ENCODE measurements at places on chromosomes 5 and 9. TPM values are rescaled to one million over a fixed set of nuclear protein-coding genes. Genes with fewer than 3 reads are reported as not detected.

The PPP3R2 gene
- 0.34 TPM for total RNA-seq

The HTR1A gene
- total RNA-seq, result 0.13 TPM

The POLR3G gene
- 1.7 TPM for total RNA-seq

The ADRB2 gene
- total RNA-seq, result 0.42 TPM

The EQTN gene
- 1.4 TPM for total RNA-seq

The TAF11L5 gene
- total RNA-seq, result not detected

The RETREG1 gene
- total RNA-seq, result 7.8 TPM

The PCDHB7 gene
- total RNA-seq, result 1.6 TPM

The CDH6 gene
- total RNA-seq, result 0.47 TPM

The SPINK6 gene
- not detected for total RNA-seq

The DRD1 gene
- 0.40 TPM for total RNA-seq

The PCDHB11 gene
- total RNA-seq, result 6.4 TPM

The WNT8A gene
- total RNA-seq, result not detected

DNA sequence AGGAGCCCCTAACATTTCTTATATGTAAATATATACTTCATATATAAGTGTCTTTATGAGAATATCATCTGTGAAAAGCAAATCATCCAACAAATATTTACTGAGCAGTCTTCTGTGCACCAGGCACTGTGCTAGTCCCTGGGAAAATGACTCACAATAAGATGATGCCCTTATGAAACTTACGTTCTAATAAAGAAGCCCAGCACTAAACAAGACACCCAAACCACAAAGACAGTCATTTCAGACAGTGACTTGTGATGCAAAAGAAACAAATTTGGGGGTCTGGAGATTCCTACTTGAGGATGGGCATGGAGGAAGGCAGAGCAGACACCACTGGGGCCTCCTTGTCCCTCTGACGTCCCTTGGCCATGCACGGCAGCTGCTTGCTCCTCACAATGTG lies 30.6 kb upstream of the PPP1R2B start:
- DNase-seq, result no peak

DNA sequence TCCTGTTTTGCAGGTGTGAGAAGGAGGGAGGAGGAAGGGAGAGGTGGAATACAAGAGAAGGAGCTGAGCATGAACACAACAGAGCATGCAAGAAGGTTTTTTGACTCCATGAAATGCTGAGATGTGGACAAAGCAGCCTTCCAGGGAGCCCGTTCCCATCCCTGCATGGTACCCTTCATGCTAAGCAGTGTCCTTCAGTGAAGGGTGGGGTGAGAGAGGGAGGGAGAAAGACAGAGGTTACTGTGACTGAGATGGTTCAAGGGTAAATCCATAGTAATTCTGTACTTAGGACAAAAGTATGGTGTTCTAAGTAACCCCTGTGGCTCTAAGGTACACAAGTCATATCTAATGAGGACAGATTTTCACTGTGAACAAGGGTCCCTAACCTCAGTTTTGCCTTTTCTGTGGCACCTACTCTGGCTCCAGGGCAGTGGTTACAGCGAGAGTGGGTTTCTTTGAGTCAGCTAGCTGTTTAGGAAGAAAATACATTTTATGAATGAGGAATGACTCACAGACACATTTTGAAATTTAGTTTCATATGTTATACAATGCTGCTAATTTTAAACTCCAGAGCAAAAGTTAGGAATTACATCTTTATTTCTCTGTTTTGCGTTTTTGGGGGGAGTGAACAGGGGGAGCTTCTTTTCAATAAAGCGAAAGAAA lies 184.9 kb upstream of the SLC12A2 start:
- no peak for DNase-seq

- DNase-seq, result no peak
These were observed 416.9 kb downstream of the PSAT1 start for GRCh38 chr9:78713614-78714405.

- DNase-seq, result no peak
These were observed 9.7 kb upstream of the SLC36A2 start for GRCh38 chr5:151357097-151357496.

GRCh38 chr5:5617024-5617423 lies 194.5 kb downstream of the ICE1 start:
- DNase-seq, result no peak

- DNase-seq, result peak; percentile 33
These were observed 3.5 kb downstream of the PHF2 start for GRCh38 chr9:93579711-93580516.

DNA sequence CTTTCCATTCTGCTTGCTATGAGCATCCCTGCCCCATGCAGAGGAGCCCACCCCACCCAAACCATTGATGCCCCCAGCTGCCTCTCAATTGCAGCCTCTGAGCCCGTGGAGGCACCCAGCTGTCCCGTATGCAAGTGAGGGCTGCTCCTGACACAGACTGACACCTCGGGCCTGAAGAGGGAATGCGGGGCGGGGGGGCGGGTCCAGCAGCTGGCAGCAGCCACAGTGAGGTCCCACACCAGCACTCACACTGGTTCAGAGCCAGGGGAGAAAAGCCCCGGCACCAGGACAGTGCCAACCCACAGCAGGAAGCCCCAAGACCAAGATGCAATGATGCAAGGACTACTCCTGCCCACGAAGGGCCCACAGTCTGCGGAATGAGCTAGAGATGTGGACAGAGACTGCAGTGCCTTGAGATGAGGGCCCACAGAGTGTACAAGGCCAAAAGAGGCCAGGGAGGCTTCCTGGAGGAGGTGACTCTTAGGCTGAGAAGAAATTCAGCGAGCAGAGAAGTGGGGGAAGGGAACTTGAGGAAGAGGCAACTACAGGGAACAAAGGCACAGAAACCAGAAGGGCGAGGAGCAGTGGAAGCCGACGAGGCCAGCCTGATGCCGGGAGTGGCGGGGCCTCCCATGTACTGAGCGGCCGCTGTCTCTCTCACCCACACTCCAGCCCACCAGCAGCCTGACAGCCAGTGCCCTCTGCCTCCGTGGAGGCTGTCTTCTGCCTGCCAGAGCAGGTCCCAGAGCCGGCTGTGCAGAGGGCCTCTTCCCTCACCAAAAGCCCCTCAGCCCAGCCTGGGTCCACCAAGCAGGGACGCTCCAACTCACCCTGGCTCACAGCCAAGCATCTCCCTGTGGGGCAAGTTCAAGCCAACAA lies 9.2 kb downstream of the EEIG1 start:
- DNase-seq, result no peak

GRCh38 chr5:133848341-133848811 lies 120.0 kb downstream of the C5orf15 start:
- DNase-seq, result no peak

DNA sequence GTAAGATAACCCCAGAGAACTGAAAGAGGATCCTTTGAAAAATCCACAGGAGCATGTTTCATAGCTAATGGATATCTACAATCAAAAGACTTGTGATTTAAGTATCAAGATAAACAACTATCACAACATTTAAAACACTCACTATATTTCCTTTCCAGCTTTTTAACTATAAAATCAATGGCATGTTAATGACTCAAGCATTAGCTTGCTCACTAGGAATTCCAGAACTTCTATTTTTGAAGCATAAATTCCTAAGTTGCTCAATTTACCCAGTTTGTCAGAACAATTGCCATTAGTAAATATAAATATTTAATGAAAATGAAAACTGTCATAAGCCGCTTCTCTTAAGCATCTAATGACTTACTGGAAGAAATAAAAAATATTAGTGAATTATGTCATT lies 355.3 kb downstream of the PRELID2 start:
- DNase-seq, result no peak

DNA sequence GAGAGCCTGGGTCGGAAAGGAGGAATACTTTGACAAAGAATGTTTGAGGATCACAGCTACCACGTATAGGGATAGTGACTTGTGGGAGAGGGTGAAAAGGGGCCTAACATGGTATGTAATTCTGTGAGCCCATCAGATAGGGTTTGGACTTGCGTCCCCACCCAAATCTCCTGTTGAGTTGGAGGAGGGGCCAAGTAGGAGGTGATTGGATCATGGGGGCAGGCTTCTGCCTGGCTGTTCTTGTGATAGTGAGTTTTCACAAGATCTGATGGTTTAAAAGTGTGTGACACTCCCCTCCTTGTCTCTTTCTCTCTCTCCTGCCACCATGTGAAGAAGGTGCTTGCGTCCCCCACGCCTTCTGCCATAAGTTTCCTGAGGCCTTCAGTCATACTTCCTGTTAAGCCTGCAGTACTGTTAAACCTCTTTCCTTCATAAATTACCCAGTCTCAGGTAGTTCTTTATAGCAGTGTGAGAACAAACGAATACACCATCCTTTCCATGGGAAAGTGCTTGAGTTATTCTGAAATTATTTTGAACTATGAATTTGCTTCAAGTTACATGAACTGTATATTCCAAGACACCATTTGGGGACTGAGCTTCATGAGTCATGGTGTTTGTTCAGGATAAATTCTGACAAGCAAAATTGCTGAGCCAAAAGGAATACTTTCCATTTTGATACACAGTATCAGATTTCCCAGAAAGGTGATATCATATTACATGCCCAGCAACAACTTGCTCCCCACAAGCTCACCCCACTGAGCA lies 68.8 kb upstream of the SSBP2 start:
- DNase-seq, result no peak

- DNase-seq, result no peak
These were observed 173.7 kb downstream of the DAB2IP start for GRCh38 chr9:121825031-121825691.

GRCh38 chr9:98902516-98902915 lies 41.2 kb upstream of the COL15A1 start:
- DNase-seq, result no peak

- no peak for DNase-seq
These were observed 16.8 kb downstream of the MEGF9 start for GRCh38 chr9:120697448-120697847.

- DNase-seq, result no peak
These were observed 42.8 kb downstream of the NRG2 start for GRCh38 chr5:140000332-140000731.

DNA sequence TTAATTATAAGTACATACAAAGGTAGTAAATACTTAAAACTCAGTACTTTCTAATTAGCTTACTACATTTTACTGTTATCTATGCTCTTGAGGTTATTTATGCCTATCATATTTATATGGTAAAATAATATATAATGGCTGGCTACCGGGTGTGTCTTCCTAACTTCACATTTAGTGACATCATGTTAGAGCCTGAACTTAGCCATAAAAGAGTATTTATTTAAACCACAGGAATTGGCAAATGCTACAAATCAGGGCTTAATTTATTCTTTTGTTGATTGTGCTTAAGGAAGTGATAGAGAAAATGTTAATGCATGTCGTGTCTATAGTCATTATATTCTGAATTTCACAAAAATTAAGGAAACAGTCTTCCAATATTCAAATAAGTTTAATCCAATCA lies 73.1 kb downstream of the NDUFAF2 start:
- DNase-seq, result no peak

DNA sequence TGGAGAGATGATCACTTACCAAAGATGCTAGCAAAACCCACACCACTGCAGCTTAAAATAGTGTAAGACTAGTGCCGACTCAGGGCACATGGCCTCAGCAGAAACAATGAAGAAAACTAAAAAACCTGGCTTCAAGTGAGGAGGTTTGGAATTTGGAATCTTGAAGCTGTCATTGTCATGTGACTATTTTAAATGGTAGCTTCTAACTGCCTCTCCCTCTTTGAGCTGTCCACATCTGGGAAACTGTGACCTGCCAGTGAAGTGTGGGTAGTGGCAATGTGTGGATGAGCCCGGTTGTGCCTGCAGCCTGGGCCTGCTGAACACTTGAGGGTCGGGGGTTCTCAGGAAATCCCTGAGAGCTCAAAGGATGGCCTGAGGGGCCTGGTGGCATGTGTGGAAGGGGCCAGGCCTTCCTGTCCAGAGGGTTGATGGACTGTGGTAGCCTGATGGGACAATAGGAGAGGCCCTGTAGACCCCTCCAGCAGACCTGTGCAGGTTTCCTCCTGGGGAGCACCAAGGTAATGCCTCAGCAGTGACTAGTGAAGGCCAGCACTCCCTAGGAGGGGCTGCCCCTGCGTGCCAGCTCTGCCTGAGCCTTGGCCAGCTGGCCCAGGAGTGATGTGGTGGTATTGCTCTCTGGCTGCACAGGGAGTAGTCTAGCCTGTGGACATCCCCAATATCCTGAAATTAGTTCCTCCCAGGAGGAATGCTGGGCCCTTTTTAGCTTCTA lies 13.6 kb downstream of the USP20 start:
- no peak for DNase-seq

GRCh38 chr5:136714286-136714685 lies 348.9 kb upstream of the TRPC7 start:
- DNase-seq, result no peak

DNA sequence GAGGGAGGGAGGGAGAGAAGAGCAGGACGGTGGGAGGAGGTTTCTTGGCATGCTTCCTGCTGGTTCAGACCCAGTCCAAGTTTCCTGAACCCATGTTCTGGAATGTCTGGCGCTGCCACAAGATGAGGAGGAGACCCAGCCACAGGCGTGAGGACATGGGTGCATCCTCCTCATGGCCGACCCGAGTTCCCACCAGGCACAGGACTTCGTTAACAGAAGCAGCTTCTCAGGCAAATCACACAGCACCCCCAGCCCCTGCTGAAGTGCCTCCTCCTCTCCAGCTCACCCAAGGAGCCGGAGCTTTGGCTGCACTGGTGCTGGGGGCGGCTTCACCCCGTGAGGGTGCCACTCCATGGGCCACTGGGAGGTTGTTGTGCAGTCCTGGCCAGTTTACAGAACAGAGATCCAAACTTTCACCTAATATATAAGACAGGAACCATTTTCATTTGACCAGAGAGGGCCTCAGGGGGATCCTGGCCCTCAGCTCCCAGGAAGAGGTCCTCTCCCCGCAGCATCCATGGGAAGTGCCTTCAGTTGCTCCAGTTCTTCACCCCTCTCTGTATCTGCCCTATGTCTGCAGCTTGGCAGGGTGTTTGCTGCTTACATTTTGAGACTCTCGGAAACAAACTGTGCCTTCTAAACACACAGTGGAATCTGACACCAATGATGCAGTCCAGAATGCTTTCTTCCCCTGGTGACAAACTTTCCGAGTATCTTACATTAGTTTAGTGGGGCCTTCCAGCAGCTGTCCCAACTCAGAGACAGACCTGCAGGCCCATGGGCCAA lies 10.2 kb upstream of the NKD2 start:
- no peak for DNase-seq

DNA sequence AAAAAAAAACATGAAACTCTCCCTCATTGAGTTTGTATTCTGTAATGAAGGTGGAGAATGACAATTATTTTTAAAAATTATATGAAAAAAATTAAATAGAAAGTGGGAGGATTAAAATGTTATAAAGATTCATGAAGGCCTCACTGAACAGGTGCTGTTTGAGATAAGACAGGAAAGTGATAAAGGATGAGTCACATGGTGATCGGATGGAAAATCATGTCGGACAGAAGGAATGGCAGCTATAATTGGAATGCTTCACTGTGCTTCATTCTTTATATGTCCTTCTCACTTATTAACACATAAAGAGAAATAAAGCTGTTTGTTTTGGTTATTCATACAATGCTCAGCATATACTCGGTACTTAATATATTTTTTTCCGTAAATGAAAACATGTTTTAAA lies 464.5 kb upstream of the RGMB start:
- DNase-seq, result no peak

- DNase-seq, result peak; percentile 29
These were observed 75.5 kb upstream of the UNC5A start for GRCh38 chr5:176734756-176735342.
